ENCODE measurements at places on chromosomes 5 and 9. TPM values are rescaled to one million over a fixed set of nuclear protein-coding genes. Genes with fewer than 3 reads are reported as not detected.

FSD1L gene
- total RNA-seq: 4.6 TPM

RNF208 gene
- total RNA-seq: 1.9 TPM

NCS1 gene
- total RNA-seq: 48.9 TPM

OBP2B gene
- total RNA-seq: not detected

TAF1L gene
- total RNA-seq: not detected

VCAN gene
- total RNA-seq: 8.9 TPM

SLC1A3 gene
- not detected for total RNA-seq

TMEM252 gene
- total RNA-seq: not detected

TRIM7 gene
- total RNA-seq: 29.9 TPM

NR5A1 gene
- 0.09 TPM for total RNA-seq

IQGAP2 gene
- 2.6 TPM for total RNA-seq

GALNT12 gene
- total RNA-seq: 4.4 TPM

PRRX2 gene
- total RNA-seq: 10.9 TPM

HCN1 gene
- not detected for total RNA-seq

ANKRA2 gene
- 10.0 TPM for total RNA-seq

ITK gene
- not detected for total RNA-seq

CDC25C gene
- total RNA-seq: 9.4 TPM

PCDHB6 gene
- 1.1 TPM for total RNA-seq
